T-helper 22 cell (primary cell): ENCODE measurements at places on chromosomes 6 and 20.

GRCh38 chr6:62285612-62286469 lies at the start of gene KHDRBS2:
Gene KHDRBS2, minus strand, starts transcription at chr6:62286225.
- DNase-seq, result no peak

DNA sequence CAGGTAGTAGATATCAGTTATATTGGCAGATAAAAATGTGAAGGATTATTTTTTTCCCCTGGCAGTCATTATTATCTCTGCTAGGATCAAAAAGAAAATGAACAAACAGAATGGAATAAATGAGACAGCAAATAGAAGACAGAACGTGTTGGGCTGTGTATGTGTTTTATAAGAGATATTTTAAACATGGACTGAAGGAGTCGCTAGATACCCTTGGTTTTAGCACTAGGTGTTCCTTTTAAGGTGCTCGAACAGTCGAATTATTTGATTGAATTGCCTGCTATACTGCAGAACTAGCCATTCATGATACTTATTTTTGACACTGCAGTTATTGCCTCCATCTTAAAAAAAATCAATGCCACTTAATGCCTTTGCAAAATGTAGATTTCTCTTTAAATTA lies 3.7 kb downstream of the GRIK2 start:
- DNase-seq, result no peak

- DNase-seq, result no peak
These were observed 118.9 kb upstream of the SMLR1 start for GRCh38 chr6:130708338-130708737.

GRCh38 chr20:1811621-1812498 lies 83.3 kb upstream of the SIRPA start:
- no peak for DNase-seq

DNA sequence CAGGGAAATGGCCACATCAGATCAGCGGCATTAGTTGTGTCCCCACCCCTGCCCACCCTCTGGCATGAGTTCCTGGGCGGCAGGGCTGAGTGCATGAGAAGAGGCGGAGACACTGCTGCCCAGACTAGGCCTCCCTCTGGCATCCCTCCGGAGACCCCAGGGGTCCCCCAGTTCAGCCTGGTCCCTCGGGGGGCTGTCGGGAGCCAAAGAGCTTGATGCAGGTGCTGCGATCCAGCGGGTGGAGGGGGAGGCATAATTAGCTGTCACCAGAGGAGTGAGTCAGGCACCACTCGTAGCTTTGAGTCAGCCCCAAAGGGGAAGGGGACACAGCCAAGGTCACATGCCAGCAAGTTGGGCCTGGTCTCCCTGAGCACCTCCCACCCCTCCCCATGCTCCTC lies 34.5 kb downstream of the DLGAP4 start:
- no peak for DNase-seq

DNA sequence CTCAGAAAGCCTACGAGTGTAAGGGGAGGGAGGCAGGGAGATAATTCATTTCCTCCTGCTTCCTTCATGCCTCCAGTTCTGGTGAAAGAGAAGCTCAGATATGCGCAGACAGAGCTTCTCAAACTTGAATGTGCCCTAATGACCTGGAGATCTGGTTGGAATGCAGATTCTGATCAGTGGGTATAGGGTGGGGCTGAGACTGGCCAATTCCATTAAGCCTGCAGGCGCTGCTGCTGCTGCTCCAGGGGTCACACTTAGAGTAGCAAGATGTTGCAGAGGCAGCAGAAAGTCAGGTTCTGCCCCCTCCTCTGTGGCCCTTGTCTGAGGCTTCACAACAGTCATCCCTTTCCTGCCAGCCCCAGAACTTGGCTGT lies 161.0 kb downstream of the DHX35 start:
- no peak for DNase-seq

- no peak for DNase-seq
These were observed 122.7 kb downstream of the LY86 start for GRCh38 chr6:6711031-6711785.

DNA sequence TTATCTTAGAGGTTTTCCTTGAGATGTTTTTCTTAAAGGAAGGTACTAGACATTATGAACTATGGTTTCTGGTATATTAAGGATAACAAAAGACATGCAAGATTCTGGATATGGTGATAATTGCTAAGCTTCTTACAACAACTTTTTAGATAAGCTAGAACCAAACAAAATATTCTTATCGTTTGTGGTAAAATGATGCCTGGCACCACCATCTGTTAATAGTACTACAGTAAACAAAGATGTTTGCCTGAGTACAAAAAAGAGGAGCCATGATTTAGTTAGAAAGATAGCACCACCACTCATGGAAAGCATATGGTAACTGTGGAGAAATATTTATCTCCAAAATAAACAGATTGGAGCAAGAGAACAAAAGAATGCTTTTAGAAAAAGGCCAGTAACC lies 747.3 kb downstream of the COL12A1 start:
- no peak for DNase-seq

DNA sequence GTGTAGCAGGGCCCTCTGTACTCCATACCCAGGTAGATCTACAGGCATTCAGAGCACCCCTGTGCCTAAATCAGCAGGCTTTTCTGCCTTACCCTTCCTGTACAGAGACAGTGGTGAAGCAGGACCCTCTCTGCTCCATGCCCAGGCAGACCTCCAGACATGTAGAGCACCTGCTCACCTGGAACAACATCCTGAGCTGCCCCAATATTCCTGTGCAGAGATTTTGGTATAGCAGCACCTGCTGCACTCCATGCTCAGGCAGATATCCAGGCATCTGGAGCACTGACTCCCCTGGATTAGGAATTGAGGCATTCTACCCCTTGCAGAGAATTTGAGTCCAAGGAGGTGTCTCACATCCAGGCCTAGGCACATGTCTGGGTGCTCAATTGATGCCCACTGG lies 12.6 kb upstream of the CST1 start:
- no peak for DNase-seq

DNA sequence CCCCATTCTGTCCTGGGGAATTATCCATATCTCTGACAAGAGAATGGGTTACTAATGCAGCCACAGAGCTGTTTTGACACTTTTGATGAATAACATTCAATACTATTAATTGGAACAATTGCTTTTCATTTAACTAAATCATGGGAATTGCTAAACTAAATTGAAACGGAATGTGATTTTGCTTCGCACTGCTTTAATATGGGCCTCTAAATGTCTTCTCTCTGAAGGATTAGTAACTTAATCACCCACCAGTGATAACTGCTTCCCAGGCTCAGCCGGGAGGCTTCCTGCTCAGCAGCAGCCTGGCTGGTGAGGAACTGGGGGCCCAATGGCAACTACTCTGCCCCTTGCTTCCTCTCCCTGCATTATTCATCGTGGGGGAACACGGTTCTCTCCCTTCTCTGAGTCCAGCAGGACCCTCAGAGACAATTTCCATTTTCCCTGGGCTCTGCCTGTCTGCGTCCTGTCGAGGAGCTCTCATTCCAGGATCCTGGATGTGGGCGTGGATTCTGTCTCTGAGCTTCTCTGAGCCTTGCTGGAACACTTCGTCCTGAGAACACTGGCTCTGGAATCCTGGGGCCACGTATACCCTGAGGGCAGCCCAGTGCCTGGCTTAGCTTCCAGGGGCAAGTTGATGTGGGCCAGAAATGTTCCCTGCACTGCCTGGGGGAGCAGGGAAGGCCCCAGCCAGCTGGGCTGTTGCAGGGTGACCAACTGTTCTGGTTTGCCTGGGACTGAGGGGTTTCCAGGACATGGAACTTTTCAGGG lies 308.9 kb downstream of the DHX35 start:
- DNase-seq, result no peak

- DNase-seq, result no peak
These were observed 701.5 kb downstream of the PRKN start for GRCh38 chr6:162026031-162026430.

DNA sequence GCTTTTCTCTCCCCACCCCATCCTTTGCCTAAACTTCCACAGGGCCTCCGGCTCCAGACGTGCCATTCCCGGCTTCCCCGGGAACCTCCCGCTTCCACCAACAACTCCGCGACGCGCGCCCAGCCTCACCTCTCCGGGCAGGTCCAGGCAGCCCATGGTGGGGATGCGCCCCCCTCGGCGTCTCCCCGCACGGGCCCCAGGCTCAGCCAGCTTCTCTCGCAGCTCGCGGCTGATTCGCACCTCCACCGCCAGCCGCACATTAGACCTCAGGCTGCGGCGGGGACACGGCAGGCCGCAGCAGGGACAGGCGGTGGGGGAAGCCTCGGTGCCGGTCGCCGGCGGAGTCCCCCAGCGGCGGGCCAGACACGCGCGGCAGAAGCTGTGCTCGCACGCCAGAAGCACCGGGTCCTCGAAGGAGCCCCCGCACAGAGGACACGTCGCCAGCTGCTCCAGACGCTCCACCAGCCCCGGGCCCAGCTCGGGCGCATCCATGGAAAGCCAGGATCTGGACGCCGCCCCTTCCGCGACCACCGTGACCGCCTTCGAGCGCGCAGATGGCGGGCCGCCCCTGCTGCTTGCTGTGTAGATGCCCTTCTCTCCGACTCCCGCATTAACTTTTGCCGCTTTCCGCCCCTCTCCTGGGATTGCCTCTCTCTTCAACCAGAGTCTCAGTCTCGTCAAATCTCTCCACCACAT lies at the start of gene RNF39:
TSS of gene RNF39 (minus strand) at position 676 of the 696 bp plus-strand sequence. CDS start at position 492, 184 bp downstream.
- DNase-seq, result no peak

- no peak for DNase-seq
These were observed 14.1 kb upstream of the SPDEF start for GRCh38 chr6:34570066-34570833.

DNA sequence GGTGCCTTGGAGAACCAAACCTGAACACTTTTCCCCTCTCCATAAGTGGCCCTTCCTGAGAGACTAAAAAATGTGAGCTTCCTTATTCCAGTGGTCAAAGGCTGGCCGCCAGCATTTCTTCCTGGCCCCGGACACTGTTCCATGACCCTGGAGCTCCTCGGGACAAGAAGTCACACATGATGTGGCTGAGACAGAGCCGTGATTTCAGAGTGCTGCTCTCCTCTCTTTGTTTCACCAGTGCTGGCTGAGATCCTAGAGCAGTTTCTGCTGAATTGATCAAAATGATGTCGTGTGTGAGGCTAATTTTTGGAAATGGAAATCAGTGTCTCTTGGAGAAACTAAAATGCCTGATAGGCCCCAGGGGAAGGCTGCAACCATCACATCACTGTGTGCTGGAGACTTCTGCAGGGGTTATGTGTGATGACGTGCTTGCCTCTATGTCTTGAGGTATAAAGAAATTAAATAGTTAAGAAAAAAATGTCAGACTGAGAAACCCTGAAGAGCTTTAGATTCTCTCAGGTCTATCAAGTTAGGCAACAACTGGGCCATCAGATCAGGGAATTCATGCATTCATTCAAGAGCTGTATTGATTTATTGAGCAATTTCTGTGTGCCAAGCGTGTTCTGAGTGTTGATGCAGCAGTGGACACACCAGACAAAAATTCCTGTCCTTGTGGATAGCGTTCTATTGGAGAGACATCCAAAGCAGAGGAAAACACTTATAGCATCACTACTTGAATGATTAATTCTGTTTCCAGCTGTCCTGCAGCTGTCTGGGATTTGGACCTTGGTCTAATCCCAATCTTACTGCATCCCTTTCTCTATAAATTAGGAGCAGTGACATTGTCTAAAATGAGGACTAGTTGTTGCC lies 72.7 kb upstream of the CCN6 start:
- DNase-seq, result no peak

GRCh38 chr6:142635130-142635529 lies 309.8 kb downstream of the HIVEP2 start:
- DNase-seq, result no peak

- DNase-seq, result no peak
These were observed 27.8 kb downstream of the SERPINB6 start for GRCh38 chr6:2943564-2943955.

- no peak for DNase-seq
These were observed 320.8 kb downstream of the TAF4 start for GRCh38 chr20:61744691-61745396.

DNA sequence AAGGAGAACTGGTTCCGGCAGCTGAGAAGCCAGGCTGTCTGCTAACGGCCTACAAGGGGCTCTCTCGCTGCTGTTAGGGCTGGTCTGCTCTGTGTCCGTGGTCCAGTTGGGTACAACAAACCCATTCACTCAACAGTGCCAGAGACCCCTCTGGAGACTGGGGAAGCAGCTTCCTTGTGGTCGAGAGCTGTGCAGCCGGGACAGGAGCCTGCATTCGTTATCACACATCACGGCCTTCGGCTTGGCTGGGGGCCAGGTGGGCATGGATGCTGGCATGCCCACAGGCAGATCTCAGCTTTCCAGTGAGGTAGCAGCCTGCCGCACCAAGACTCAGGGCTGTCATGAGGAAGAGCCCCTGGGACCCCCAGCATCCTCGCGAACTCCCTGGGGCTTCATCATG lies 124.7 kb downstream of the PREX1 start:
- DNase-seq, result no peak

- no peak for DNase-seq
These were observed 168.7 kb downstream of the BTBD3 start for GRCh38 chr20:12086359-12086758.

DNA sequence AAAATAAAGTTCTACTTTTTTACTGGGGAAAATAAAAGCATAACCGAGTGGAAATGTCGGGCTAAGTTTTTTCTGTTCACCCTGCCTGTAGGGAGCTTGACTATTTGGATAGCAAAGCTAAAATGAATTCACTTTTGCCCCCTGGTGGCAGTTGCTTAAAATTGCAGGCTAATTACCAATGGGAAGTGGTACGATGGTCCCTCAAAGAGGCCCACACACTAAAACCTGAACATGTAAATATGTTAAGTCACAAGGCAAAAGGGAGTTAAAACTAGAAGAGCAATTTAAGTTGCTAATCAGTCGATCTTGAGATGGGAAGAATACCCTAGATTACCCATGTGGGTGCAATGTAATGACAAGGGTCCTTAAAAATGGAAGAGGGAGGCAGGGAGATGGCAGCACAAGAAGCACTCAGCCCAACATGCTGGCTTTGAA lies 916 bp upstream of the SUN5 start:
- DNase-seq, result no peak

GRCh38 chr6:14284969-14285590 lies 167.5 kb downstream of the CD83 start:
- DNase-seq, result no peak

GRCh38 chr20:57879779-57880570 lies 170.2 kb upstream of the PMEPA1 start:
- DNase-seq, result no peak

DNA sequence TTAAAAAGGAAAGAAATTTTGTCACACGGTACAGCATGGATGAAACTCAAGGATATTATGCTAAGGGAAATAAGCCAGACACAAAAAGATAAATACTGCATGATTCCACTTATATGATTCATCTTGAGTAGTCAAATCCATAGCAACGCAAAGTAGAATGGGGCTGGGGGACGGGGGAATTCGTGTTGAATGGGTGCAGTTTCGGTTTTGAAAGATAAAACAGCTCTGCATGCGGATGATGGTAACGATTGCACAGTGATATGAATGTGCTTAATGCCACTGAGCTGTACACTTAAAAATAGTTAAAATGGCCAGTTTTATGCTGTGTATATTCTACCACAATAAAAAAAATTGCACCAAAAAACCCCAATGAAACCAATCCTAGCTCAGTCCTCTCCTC lies 52.9 kb upstream of the SIRPA start:
- no peak for DNase-seq

- DNase-seq, result no peak
These were observed 26.5 kb upstream of the SMIM29 start for GRCh38 chr6:34275128-34275804.
